ENCODE measurements at places on chromosomes 11 and 22.
A peak's percentile ranks its signal among the peaks of the same experiment; 100 is the strongest.

GRCh38 chr11:128884703-128885338 lies 6.3 kb upstream of the KCNJ5 start:
- peak; percentile 67 for DNase-seq

- DNase-seq, result peak; percentile 95
Observed at GRCh38 chr11:84549217-84549616, 1077.9 kb downstream of the DLG2 start.

DNA sequence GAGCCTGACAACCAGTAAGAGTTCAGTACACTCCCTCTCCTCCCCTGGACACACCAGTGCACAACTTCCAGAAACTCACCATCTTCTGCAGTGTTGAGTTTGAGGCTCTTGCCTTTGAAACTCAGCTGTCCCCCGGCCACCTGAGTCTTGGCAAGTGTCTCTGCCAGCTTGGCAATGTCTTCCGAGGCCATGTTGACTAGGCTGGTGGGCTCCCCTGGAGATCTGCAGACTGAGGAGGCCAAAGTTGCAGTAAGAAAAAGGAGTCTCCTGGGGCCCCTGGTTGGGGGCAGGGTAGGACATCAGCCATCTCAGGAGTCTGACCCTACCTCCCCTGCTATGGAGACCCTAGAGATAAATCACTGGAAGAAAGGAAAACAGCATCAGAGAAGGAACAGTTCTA lies 5.1 kb downstream of the RANGAP1 start:
- DNase-seq, result no peak

DNA sequence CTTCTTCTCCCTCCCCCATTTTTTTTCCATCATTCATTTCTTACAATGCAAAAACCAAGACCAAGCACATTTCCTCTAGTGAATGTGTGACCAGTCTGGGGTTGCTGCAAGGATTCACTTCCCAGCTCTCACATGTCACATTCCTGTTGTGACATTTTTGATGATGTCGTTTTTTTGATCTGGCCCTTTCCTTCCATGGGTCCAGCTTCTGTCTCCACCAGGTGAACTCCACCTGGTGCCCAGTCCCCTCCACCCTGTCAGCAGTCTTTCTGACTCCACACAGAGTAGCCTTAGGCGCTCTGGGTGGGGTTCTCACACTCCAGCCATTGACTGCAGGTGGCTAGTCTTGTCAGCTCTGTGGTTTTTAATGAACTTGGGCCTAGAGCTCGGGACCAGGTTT lies 15.6 kb downstream of the PANX1 start:
- no peak for DNase-seq

GRCh38 chr11:16775614-16776283 lies 37.3 kb downstream of the C11orf58 start:
- no peak for DNase-seq

DNA sequence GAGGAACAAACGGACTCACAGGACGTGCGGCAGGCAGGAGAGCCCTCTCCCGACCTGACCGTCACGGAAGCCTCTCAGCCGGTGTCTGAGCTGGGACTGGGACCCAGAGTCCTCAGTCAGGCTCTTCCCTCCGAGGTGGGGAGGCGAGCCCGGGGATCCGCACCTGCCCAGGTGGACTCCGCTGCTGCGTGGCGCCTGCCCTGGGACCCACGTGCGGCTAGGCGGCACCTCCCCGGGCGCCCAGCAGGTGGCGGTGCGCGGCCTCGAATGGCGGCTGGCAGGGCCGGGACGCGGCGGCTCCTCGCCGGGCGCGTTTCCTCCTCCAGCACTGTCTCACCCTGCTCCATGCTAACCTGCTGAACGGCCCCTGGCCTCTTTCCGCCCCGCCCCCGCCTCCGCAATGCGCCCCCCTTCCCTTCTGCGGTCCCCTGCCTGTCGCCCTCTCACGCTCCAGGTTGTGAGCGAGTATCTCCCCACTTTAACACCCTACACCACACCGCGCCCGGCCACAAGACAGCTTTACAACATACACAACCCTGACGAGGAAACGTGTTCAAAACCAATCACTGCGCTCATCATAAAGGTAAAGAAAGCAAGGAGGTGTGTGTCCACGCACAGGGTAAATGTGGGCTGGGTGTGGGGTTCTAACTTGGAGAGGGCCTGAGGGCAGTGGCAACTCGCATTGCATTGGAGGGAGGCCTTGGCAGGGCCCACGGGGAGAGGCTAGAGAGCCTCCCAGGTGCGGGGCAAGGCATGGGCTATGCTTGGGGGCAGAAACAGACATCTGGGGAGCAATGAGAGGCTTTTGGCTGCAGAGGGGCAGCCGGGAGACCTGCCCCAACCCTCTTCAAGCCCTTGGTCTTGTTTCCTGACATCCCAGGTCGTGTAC lies 25.9 kb upstream of the ATXN10 start:
- DNase-seq, result peak; percentile 57

DNA sequence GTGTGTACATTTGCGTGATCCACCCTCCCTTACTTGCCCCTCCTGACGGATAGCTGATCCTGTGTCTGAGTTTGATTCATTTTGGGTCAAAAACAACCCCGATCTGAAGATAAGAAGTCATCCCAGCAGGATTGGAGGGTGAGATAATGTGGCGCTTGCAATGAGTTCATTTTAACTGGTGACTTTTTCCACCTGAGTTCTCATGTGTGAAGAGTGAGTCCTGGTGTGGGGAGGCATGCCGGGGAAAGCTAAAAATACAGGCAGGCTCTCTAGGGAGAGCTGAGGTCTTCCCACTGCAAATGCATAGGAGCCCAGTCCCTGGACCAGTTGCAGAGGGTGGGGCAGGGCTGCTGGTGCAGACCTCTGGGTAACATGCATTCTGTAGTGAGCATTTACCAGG lies 35.7 kb upstream of the ELF5 start:
- no peak for DNase-seq

DNA sequence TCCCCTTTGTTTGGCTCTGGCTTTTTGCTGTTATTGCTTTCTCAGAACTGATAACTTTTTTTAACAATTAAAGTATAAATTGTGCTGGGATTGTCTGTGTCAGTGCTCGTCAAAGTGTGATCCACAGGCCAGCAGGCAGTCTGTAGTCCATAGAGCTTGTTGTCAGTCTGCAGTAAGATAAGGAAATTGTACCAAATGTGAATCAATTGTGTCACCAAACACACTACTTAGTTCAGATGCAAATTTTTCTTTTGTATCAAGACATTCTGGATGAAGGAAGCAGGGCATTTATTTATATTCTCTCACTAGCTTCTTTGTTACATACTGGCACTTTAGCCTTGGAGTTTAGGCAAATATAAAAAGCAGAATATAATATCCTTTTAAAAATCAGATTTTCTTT lies 121.0 kb downstream of the WNT11 start:
- no peak for DNase-seq

DNA sequence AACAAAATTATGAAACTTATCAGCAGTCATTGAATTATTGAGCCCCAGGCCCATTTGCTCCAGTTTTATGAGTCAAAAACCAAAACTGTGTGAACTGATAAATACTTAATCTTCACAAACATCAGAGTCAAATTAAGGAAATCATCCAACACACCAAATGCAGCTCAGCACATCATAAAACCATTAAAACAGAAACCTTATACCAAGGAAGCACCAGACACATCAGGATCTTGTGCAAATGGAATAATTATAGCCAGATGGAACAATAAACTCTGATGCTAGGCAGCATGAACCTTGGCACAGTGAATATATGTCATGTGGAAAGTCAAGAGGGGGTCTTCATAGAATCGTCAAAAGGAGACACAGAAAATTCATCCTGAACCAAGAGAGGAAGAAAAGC lies 410.7 kb upstream of the API5 start:
- no peak for DNase-seq

- DNase-seq, result no peak
Observed at GRCh38 chr11:117064275-117064674, 34.0 kb downstream of the SIK3 start.

DNA sequence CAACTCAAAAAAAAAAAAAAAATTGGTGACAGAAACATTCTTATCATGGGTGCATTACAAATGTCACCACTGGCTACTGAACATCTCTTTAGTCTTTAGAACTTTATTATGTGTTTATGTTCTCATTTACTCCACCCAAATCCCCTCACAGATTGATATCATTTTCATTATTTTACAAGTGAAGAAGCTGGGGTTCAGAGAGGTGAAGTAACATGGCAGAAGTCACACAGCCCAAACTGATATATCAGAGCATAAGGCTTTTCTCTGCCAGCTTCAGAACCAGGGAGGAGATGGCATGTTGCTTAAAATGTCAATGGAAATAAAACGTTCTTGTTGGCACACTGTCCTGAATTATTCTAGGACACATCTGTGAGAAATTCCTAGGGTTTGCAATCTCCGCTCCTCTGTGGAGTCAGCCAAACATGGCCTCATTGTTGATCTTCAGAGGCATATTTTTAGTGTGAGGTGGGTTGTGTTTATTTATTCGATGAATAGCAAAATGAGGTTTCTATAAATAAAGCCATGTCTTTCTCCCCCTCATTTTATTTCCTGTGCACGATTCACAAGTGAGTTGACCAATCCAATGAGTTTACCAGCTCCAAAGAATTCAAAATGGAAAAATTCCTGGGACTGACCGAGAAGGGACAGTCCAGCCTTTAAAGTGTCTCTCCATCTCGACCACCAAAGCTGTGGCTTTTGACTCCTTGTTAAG lies 72.9 kb upstream of the ANO1 start:
- DNase-seq, result no peak

GRCh38 chr11:72696866-72697700 lies 22.9 kb upstream of the PDE2A start:
- no peak for DNase-seq

- no peak for DNase-seq
Observed at GRCh38 chr11:44572884-44573283, 7.4 kb downstream of the CD82 start.

- DNase-seq, result no peak
Observed at GRCh38 chr11:17561111-17561415, 14.0 kb downstream of the OTOG start.

DNA sequence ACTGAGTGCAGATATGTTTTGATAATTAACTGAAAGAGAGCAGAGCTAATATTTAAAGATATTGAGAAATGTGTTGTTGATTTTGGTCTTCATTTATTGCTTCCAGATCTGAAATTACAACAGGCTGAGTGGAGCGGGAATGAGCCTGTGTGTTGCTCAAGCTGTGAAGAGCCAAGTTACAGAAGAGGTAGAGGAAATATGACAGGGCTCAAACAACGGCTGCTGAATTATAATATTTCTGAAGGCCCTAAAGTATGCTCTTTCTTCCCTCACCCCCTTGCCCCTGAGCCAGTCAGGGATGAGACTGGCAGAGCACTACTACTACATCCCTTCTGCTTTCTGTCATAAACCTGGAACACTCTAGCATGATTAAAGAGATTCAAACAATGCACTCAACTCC lies 115.6 kb downstream of the FANCF start:
- DNase-seq, result no peak

- DNase-seq, result no peak
Observed at GRCh38 chr11:71183878-71184277, 68.5 kb downstream of the SHANK2 start.

DNA sequence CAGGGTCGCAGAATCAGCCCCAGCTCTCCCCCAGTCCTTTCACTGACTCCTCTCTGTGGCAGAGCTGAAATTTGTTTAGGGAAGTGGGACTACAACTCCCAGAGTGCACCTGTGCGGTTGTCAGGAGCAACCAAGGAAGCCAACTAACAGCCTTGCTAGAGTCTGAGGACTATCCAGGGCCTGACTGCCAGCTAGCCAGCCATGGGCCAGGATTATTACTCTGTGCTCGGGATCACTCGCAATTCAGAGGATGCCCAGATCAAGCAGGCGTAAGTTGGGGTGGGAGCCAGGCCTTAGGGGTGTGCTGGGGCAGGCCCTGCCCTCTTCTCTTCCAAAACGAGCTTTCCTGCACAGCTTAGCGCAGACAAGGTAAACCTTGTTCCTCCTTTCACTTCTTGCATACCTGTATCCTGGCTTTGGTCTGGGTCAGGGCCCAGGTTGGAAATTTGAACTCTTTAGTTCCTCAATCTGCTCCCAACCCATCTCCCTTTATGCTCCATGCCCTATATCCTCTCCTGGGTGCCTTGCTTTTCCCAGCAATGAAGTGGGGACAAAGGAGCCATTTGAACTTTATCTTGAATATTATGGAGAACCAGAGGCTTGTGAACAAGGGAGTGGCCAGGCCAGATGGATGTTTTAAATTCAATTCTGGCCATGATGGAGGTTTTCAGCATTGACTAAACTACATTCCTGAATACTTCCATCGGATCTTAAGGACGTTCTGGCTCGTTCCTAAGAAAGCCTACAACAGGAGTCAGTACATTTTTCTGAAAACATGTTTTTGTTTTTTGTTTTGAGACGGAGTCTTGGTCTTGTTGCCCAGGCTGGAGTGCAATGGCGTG lies at the start of gene DNAJB13:
DNAJB13 (plus strand) TSS at position 158 of the 842 bp plus-strand sequence; CDS start at position 202, 44 bp downstream.
- peak; percentile 63 for DNase-seq

GRCh38 chr11:17267576-17267975 lies 9.0 kb upstream of the NUCB2 start:
- no peak for DNase-seq

- no peak for DNase-seq
Observed at GRCh38 chr11:64631675-64632074, 40.7 kb downstream of the SLC22A12 start.

DNA sequence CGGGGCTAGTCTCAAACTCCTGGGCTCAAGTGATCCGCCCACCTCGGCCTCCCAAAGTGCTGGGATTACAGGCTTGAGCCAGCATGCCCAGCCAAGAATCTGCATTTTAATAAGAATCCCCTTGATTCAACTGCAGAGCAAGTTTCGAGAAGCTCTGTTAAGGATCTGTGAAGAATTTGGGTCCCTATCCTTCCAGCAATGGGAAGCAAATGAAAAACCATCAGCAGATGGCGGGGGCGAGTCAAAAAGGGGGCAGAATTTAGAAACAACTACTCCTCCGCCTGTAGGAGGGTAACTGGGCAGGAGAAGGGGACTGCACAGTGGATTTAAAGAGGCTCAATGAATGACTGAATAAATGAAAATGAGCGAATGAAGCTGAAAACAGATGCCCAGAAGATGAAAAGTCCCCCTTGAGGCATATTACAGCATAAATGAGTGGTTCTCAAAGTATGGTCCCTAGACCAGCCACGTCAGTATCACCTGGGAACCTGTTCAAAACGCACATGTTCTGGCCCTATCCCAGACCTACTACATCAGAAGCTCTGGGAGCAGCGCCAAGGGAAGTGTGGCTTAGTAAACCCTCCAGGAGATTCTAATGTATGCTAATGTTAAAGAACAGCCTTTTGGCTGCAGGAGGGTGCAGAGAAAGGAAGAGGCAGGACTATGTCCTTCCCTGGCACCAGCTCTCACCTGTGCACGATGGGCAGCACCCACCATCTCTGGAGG lies 15.0 kb downstream of the VWCE start:
- DNase-seq, result no peak

DNA sequence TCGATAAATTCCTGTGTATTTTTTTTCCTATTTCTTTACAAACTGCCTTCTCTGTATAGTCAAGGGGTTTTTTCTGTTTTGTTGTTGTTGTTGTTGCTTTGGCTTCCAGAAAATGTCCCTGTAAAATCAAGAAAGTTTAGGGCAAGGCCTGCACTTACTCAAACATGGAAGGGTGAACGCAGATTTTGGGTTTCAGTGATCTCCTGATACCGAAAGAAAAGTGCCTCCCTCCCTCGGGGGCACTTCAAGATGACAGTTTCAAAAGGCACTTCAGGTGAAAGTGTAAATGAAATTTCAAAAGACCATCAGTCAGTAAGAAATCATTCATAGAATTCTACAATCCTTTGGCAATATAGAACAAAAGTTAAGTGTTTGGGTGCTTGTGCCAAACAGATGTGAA lies 43.4 kb upstream of the TMPRSS4 start:
- DNase-seq, result no peak

All from OCI-LY7 (cell line).